ENCODE measurements at places on chromosomes 5 and 9.

GRCh38 chr5:83562071-83562606, 90.6 kb downstream of the VCAN start:
- no peak for DNase-seq

DNA sequence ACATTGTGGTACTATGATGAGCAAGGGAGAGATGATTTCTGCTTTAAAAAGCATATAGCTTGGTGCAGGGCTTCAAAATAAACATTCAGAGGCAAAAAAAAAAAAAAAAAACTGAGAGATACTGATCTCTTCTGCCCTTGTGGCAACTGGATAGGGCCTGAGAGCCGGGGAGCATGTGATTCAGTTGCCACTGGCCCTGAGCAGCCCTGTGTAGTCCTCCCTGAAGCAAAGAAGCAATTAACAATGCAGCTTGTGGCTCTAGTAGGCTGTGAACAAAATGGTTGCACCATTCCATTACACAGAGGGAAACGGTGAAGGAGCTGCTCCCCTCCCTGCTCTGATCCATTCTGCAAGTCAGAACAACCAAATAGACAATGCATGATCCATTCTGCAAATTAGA, 347.5 kb upstream of the DAB2 start:
- DNase-seq = no peak

DNA sequence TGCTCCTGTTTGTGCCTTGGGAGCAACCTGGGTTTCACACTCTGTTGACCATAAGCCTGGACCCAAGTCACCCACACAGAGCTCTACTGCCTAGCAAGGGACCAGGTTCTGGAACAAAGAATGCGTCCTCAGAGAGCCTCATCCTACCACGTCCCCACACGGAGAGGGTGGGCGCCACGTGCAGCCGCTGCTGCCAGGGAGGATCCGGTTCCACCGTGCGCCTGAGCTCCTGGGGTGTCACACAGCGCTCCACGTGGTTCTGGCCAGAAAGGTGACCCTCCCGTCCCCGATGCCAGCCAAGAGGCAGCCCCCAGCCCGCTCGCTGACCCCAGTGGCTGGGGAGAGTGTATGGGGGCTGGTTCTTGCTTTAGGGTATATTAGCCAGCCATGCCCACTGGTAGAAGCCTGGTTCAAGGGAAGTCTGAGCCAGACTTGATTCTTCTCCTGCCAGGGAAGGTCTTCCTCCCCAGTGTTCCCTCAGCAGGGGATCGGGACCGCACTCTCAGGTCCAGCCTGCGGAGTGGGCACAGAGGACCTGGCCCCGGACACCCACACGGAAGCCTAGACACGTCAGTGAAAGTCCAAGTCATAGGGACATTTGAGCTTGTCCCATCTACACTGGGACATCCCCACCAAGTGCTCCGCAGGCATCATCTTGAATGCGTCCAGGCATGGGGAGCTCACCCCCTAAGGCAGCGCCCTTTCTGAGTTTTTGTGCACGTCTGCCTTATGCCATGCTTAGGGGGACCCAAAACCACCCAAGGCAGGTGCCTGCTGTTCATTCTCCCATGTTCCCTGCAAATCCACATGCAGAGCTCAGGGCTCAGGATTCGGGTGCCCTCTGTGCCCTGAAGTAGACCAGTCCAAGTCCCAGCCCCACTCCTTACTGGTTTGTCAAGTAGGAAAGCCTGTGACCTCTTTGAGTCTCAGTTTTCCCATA, 2.4 kb downstream of the FCN1 start:
- DNase-seq = no peak

GRCh38 chr9:79233542-79233941, 338.2 kb upstream of the TLE4 start:
- no peak for DNase-seq

GRCh38 chr5:66351813-66352212, 207.7 kb downstream of the SREK1 start:
- DNase-seq = no peak

- DNase-seq = peak; percentile 92
Measured at GRCh38 chr9:108057421-108058134, 568.0 kb upstream of the KLF4 start.

- DNase-seq = no peak
Measured at GRCh38 chr5:178630475-178630930, 3.7 kb upstream of the CLK4 start.

DNA sequence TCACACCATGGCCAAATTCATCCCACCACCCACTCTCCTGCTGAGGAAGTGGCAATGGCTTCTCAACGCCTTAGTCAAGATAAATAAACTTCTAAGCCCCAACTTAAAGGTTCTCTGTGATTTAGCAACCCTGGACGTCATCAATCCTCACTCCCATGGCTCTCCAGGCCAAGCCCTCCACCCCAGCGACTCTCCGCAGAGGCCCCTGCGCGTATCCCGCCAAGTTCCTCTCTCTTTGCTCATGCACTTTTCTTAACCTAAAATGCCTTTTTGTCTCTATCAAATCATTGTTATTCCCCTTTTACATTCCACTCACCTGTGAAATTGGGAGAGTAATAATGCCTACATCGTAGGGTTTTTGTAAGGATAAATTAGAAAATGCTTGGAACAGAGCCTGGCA, 88.6 kb downstream of the NRG2 start:
- no peak for DNase-seq

- DNase-seq = no peak
Measured at GRCh38 chr9:124354346-124355038, 60.8 kb downstream of the PSMB7 start.

DNA sequence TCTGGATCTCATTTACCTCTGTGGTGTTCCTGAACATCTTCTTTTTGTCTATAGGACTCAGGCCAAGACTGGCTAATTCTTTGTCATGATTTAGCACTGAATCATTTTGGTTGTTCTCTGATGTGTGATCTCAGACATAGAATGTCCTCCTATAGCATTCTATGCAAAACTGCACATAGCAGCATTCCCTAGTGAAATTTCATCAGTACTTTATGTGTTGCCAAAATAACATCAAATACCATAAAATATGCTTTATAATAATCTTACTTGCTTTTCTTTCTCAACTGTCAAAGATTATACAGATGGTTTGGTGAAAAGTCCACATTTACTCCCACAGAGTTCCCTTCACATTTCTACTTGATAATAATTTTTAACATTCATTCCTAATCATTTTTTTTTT, 115.7 kb upstream of the MPDZ start:
- no peak for DNase-seq

DNA sequence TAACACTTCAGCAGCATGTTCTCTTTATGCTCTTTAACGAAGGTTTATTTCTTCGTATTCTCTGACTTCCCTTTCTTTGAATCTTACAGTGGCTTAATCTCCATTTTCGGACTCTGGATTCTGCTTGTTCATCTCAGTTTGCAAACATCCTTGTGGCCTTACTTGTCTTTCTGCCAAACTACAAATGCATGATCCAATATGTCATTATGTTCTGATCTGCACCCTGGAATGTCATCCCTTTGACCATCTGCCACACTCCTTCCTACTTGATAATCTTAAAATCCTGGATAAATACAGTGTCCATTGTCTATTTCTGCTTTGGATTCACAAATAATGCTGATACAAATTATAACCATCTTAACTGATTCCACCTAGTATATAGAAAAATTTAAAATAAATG, 499.2 kb downstream of the CDH18 start:
- no peak for DNase-seq

- no peak for DNase-seq
Measured at GRCh38 chr5:62149879-62150278, 156.1 kb upstream of the KIF2A start.

GRCh38 chr5:37254581-37254980, 5.4 kb upstream of the CPLANE1 start:
- DNase-seq = no peak

DNA sequence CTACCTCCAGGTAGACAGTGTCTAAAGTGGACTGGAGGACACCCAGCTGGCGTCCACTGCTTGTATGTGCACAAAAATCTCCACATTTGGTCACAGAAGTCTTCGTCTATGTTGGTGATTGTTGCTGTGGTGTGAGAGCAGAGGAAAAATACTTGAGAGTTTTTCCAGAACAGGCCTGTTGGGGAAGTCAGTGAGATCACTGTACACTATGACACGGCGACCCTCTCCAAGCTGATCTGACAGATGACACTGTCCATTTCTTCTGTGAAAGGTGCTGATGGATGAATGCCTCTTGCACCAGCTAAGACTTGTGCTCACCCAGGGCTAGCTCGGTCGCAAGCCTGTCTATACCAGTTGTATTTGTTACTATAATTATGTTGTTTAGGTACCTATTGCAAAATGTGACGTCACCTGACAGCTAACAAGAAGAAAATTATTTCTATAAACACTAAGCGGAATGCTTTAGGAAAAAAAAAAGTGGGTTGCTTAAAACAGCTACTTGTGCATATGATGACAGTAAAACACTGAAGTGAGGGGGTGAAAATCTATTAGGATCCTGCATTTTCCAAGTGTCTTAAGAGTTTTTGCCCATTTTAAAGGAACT, 142.3 kb downstream of the ROR2 start:
- DNase-seq = no peak

- DNase-seq = no peak
Measured at GRCh38 chr9:130861372-130862180, 26.5 kb downstream of the ABL1 start.

DNA sequence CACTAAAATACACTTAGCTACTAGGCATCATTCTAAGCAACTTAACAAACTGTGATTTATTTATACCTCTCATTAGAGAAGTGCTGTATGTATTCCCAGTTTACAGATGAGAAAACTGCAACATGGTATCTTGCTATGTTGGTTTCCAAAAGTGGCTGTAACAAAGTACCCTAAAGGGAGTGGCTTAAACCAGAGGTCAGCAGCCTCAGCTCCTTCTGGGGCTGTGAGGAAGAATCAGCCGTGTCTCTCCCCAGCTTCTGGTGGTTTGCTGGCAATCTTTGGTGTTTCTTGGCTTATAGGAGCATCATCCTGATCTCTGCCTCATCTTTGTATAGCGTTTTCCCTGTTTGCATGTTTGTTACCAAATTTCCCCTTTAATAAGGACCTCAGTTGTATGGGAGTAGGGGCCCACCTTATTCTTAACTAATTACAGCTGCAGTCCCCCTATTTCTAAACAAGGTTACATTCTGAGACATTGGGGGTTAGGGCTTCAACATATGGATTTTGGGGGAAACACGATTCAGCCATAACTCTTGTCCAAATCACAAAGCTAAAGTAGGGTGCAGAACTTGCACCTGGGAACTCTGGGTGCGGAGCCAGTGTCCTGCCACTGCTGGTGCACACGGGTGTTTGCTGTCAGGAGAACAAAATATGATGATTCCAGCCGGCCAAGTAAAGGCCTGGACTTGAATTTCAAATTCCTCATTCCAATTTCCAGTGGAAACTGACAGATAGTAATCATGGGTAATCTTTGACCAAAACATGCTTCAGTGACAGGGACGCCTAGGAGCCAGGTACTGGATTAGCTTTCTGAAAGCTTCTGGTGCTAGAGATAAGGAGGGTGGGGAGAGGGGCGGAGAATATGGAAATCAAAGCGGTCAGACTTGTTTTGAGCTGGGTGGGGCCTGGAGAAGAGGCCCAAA, 43.3 kb downstream of the RAI14 start:
- no peak for DNase-seq

DNA sequence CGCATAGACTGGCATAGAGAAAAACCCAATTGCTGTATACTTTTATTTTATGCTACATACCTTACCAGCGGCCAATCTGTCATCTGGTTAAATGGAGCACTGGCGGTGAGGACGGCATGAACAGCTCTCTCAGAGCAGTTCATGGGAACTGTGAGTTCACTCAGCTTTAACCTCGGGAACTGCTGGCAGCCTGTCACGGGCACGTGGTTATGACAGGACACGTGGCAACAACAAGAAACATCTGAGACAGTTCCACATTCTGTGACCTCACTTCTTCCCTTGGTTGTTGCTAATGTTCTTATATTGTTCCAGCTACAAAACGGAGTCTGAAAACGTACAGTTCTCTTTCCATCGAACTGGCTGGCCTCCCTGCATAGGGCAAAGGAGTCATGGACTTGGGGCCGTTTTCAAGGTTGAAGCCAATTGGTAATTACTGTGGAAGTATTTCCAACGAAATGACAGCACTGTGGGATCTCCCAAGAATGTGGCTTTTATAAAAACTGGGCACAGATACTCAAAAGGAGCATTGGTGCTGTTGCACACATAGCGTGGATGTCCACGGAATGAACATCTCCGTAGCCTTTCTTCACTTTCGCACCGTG, 246.3 kb upstream of the DAP start:
- no peak for DNase-seq

DNA sequence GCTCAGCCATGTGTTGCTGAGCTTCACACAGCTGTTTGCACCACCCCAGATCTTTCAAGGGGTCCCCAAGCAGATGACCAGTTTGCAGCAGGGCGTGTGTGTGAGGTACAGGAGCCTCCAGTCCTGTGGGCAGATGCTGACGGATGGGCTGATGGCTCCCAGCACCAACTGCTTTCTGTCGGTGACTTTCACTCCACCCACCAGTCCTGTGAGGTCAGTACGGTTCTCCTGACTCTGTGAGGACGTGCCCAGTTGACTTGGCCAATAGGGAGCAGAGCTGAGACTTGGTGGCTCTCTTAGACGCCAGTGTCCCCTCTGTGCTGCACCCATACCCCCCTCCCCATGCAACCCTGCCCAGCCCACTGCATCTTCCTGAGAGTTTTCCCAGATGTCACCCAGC, 19.7 kb downstream of the COL5A1 start:
- DNase-seq = no peak

GRCh38 chr5:132099076-132099748, 25.6 kb downstream of the CSF2 start:
- no peak for DNase-seq

- peak; percentile 78 for DNase-seq
Measured at GRCh38 chr5:167853421-167853820, 438.0 kb upstream of the WWC1 start.

DNA sequence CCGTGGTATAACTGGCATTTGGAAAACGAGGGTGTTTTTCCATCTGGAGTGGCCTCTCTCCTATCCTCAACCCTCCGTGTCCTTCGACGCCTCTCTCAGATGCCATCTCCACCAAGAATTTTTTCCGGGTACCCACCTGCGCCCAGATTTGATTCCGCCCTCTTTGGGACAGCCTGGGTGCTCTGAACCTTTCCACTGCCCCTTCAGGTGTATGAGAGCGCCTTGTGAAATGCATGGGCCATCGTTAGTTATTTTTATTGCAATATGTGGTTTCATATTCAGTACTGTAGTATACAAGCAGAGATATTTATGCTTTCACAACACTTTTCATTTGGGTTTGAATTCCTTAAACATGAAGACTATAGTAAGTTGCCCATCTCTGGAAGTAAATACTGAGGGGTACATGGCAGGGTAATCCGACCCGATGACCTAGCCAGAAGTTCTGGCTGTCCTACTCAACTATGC, 78.2 kb upstream of the IFNE start:
- DNase-seq = no peak

- no peak for DNase-seq
Measured at GRCh38 chr9:113682297-113682771, 193.8 kb upstream of the ZNF618 start.

- no peak for DNase-seq
Measured at GRCh38 chr9:33273972-33274328, 9.1 kb downstream of the CHMP5 start.

GRCh38 chr5:28404363-28405071, 1366.1 kb upstream of the CDH9 start:
- DNase-seq = no peak

All from GM04504 (cell line).